NCI-H2171 (cell line): ENCODE measurements at places on chromosomes 12 and 14.

- DNase-seq, result no peak
Measured at GRCh38 chr12:109573914-109574244, 285 bp downstream of the MVK start.

DNA sequence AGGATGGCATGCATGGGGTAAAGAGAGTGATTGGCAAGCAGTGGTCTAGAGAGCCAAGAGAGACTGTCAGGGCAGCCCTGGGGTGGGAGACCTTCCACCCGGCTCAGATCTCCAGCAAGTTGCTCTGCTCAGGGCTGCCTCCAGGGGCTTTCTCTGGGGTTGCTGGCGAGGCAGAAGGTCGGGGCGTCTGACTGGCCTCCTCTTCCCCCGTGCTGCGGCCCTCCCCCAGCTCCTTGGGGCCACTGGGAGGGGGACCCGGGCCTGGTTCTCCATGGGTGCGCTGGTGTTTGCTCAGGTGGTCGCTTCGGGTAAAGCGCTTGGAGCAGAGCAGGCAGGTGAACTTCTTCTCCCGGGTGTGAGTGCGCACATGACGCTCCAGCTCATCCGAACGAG is 6.6 kb upstream of the AAAS start:
- DNase-seq, result no peak

DNA sequence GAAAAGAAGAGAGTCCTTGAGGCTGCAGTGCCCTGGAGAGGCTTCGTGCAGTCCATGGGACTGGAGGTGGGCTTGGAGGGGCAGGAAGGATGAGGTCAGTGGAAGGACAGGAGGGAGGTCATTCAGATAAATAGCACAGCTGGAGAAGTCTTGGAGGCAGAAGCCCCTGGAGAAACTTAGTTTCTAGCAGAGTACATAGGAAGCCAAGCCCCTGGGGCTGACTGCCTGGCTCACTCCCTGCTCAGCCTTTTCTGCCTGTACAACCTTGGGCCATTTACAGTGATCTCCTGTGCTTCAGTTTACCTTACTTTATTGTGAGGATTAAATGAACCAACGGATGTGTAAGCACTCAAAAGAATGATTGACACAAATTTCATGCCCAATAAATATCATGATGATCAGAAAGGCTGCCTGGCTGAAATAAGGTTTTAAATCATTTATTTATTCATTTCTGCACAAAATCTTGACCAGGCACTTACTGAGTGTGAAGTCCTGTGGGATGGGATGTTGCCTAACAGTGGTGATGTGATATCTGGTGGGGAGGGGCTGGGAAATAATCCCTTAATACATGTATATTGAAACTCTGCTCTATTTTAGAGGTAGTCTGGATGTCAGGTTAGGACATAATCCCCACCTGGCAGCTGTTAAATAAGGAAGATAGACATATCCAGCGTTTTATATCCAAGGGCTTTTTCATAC is 54.3 kb downstream of the PLEKHG7 start:
- no peak for DNase-seq

DNA sequence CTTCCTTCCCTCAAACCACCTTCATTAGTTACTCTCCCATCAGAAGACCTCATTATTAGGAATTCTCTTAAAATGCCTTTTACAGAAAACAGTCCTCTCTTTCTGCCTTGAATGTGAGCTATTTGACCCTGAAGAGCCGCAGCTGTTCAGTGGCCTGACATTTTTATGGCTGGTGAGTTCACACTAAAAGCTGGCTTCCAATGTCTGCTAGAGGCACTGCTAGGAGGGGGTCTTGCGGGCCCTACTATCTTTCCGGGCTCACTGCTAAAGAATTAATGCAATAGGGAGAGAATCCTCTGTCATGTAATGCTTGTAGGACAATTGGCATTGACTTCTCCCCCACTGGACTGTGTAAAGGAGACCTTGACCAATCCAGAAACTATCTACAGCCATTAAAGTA is 87.7 kb downstream of the GPR135 start:
- no peak for DNase-seq

GRCh38 chr14:76426161-76426696 is 50.3 kb downstream of the ESRRB start:
- DNase-seq, result no peak

GRCh38 chr12:51269174-51270066 is 795 bp downstream of the SMAGP start:
- DNase-seq, result no peak

- no peak for DNase-seq
Measured at GRCh38 chr12:7060353-7060954, at the start of gene C1S. C1S (plus strand) TSS chr12:7060718; CDS start chr12:7061913, 1,195 bp downstream.

DNA sequence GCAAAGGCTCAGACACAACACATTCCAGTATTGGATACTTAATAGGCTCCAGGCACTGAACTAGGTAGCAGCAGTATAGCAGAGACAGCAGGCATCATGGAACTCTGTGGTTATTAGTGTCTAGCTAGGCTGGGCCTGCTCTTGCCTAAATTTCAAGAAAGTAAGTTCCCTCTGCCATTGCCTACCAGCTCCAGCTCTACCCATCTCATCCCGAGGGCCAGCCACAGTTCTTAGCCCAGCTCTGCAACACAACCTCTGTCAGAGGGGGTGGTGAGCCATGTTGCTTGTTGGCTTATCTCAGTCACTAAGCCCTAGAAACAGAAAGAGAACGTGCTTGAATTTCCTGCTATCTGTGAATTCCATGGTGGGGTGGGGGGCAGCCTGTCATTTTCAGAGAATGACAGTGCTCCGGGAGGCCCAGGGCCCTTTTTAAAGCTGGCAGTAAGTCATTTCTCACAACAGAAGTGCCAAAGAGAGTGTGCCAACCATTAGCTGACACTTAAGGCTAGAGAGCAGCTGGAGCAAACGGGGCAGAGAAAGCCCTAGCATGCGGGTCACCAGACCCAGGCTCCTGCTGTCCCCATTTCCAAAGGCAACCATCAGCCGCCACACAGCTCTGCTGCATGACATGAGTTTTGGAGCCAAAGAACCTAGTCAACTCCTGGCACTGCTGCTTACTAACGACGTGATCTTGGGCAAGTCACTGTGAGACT is 105.9 kb downstream of the PRMT8 start:
- no peak for DNase-seq

GRCh38 chr12:57864442-57865083 is 18.0 kb upstream of the CTDSP2 start:
- peak; percentile 48 for DNase-seq

- DNase-seq, result peak; percentile 20
Measured at GRCh38 chr12:57766464-57767304, at the start of gene CYP27B1. CYP27B1 (minus strand) TSS chr12:57767078; CDS start chr12:57767041, 37 bp downstream.

DNA sequence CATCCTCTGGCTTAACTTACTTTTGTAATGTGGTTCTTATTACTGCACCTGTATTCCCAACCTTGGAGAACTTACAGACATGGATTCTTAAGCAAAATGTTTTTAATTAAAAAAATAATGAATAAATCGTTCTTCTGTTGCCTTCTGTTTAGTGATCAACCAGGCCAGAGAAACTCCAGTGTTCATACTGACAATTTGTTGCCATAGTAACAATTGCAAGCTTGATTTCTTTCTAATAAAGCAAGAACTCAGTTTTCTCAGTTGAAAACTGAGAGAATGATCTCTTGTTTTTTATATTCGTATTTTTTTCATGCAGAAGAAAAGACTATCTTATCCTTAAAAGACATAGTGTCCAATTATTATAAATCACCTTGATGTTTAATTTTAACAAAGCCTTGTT is 106.5 kb upstream of the LMNTD1 start:
- DNase-seq, result no peak

- DNase-seq, result no peak
Measured at GRCh38 chr14:44162197-44162596, 344.9 kb downstream of the FSCB start.

GRCh38 chr14:79279645-79280597 is 931.4 kb downstream of the DIO2 start:
- peak; percentile 48 for DNase-seq

- DNase-seq, result peak; percentile 56
Measured at GRCh38 chr12:110684312-110684836, 4.5 kb downstream of the HVCN1 start.
